ENCODE measurements at places on chromosomes 1 and 21.

- peak; percentile 26 for DNase-seq
Measured at GRCh38 chr21:37503848-37504467, 137.4 kb downstream of the DYRK1A start.

- DNase-seq, result no peak
Measured at GRCh38 chr1:1120866-1121591, 5.1 kb upstream of the C1orf159 start.

- DNase-seq, result no peak
Measured at GRCh38 chr1:164823486-164824279, 264.7 kb downstream of the PBX1 start.

DNA sequence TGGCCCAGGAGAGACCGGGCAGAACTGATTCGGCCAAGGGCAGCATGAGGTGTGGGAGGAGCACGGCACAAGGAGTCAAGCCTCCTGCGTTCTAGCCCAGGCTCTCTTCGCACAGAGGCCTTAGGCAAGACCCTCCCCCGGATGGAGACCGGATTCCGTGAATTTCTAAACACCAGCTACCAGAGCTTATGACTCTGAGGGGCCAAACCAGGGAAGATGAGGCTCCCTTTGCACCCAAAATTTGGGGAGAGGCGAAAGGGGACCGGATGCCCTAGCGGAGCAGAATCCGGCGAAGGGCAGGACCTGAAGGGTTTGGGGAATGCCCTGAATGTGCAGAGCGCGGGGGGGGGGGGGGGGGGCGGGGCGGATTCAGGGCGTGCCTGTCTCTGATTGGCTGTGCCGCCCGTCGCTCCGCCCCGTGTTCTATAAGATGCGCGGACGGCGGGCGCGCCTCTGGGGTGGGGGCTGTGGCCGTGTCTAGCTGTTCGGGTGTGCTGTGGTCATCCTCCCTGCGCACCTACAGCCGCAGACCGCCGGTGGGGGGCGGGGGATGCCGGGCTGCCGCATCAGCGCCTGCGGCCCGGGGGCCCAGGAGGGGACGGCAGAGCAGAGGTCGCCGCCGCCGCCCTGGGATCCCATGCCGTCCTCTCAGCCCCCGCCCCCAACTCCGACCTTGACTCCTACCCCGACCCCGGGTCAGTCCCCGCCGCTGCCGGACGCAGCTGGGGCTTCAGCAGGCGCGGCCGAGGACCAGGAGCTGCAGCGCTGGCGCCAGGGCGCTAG is at the start of gene TRNP1:
Gene TRNP1 (plus strand): TSS at position 456 of the 783 bp plus-strand sequence. CDS start 95 bp downstream, at position 551.
- DNase-seq, result no peak

All from AG04449 (cell line).